ENCODE measurements at places on chromosomes 5 and 9.

DNA sequence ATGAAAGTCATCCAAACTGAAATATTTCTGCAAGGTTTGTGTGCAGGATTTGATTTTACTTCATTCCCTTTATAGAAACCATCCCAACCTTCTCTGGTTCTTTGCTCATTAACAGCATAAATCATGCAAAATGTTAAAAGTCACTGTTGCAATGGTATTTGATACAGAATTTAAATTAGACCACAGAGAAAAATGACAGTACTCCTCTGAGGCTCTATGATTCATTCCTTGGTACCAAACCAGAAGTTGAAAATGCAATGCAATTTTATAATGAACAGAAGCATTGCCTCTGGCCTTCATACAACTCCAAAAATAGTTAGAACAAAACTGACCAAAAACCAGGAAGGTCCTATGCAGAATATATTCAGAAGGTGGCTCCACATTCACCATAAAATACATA lies 607.1 kb downstream of the TLE1 start:
- no peak for DNase-seq

- DNase-seq, result no peak
Measured at GRCh38 chr5:85651731-85652130, 966.0 kb upstream of the COX7C start.

DNA sequence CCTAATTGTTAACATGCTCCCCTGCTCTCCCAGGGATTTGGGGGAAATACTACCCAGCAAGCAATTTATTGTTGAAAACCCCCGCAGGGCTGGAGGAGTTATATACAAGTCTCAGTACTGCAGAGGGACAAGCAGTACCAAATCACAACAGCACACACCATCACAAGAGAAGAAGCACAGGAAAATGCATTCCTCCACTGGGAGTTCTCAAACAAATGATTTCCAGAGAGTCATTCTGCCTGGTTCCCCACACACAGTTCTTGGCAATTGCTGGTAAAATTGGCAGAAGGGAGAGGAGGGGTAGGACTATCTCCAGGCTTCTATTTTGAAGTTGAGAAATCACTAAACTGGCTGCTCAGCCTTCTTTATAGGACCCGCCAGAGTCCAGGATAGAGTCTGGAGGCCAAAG lies 16.8 kb downstream of the SIL1 start:
- no peak for DNase-seq

GRCh38 chr9:126611193-126611591 lies 2.5 kb upstream of the LMX1B start:
- DNase-seq, result no peak

GRCh38 chr9:130682421-130683121 lies 11.0 kb upstream of the EXOSC2 start:
- DNase-seq, result peak; percentile 82

- no peak for DNase-seq
Measured at GRCh38 chr5:54860321-54860720, 125.1 kb downstream of the ESM1 start.

DNA sequence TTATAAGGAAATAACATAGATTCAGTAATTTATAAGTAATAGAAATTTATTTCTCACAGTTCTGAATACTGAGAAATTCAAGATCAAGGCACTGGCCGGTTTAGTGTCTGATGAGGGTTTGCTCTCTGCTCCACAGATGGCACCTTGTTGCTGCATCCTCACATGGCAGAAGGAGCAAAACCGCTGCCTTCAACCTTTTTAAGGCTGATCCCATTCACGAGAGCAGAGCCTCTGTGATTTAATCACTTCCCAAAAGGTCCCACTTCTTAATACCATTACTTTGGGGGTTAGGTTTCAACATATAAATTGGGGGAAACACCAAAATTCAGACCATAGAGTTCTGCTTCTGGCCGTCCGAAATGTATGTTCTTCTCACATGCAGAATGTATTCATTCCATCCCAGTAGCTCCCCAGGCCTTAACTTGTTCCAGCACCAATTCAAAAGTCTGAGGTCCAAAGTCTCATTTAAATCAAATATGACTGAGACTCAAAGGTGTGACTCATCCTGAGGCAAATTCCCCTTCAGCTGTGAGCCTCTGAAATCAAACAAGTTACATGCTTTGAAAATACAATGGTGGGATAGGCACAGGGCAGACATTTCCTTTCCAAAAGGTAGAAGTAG lies 30.6 kb downstream of the BAAT start:
- no peak for DNase-seq

DNA sequence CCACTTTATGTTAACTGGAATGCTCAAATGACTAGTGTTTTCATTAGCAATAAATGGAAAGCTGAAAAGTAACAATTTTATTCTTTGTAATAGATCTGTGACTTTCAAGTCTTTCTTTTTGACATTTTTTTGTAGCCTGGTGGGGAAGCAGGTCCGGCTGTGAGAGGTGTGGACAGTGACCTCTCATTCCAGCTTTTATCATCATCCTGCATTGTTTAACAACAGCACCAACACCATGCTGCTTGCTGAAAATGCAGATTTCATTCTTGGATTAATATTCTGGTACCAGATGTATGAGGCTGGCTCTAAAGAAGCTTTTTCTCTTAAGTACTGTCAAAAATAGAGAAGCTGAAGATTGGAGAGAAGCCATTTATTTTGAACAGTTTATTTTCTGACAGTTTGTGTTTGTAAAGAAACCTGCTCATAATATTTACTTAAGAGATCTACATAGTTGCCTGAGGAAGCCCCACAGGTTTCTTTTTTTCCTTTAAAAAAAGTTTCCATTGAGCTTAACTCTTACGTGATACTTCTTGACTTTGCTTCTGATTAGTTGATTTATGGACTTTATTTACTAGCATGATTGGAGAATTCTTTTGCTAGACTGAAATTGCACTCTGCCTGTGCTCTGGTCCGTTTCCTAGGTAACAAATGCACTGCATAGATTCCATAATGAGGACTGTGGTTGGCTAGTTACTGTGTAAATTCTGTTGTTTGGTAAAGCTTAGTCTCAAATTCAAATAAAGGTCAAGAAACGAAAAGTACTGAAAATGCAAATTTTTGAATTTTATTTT lies 3.4 kb downstream of the KIAA1958 start:
- DNase-seq, result peak; percentile 4

GRCh38 chr5:94288937-94289336 lies 329.5 kb downstream of the KIAA0825 start:
- DNase-seq, result no peak

- no peak for DNase-seq
Measured at GRCh38 chr9:125493384-125493783, 213.6 kb downstream of the MAPKAP1 start.

DNA sequence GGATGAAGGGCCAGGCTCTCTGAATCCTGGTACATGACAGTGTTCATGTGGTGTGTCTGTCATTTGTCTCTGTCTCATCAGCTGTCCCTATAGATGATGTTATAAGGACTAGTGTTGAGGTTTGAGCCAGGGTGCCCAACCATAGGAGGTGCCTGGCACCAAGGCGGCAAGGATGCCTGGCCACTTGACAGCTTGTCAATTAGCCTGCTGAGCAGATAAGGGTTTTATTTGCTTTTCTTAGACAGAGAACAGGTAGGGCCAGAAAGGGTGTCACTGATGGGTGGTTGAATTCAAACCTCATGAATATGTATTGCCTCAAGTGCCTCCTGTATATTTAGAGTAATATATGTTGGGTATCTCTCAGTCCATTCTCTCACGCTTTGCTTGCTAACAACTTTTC lies 30.1 kb upstream of the AUH start:
- DNase-seq, result no peak

GRCh38 chr5:142872217-142872616 lies 102.0 kb downstream of the ARHGAP26 start:
- no peak for DNase-seq

DNA sequence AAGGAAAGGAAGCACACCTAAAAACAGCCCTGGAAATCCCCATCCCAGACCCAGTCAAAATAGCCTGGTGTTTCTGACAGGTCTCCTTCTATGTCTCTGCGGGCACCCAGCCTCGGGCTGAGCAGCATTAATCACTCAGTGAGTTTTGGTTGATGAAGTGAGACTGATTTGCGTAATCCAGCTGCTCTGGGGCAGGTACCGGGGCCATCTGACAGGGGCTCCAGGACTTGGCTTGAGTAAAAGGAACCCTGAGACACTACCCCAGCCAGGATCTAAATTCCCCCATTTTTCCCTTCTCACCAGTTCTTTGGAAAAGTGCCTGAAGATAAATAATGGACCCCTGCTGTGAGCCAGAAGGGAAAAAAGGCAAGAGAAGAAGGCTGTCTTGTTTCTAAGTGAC lies 596 bp downstream of the SLC28A3 start:
- no peak for DNase-seq

DNA sequence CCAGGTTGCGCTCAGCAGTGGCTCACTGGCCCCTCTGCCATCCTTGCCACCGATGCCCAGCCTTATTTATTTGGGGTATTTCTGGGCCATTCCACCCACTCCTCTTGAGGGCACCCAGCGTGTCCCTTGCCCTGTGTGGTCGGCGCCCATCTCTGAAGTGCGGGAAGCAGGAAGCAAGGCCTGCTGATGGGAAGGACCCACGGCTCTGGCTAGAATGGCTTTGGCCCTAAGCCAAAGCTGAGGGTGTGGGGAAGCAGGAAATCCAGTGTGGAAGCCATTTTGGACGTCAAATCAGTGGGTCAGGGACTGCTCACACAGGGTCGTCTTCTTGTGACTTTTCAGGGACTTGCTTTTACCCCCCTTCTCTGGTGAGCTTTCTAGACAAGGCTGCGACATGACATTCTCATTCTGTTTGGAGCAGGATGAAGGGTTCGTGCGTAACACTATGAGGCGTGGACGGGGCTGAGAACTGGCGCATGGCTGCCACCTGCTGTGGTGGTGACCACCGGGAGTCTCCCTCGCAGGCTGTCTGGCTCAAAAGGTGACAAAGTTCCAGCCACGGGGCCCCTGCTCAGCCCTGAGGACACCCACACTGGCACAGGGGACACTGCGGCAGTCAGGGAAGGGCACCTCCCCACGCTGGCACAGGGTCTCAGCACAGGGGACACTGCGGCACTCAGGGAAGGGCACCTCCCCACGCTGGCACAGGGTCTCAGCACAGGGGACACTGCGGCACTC lies 50.7 kb upstream of the NKD2 start:
- DNase-seq, result no peak

DNA sequence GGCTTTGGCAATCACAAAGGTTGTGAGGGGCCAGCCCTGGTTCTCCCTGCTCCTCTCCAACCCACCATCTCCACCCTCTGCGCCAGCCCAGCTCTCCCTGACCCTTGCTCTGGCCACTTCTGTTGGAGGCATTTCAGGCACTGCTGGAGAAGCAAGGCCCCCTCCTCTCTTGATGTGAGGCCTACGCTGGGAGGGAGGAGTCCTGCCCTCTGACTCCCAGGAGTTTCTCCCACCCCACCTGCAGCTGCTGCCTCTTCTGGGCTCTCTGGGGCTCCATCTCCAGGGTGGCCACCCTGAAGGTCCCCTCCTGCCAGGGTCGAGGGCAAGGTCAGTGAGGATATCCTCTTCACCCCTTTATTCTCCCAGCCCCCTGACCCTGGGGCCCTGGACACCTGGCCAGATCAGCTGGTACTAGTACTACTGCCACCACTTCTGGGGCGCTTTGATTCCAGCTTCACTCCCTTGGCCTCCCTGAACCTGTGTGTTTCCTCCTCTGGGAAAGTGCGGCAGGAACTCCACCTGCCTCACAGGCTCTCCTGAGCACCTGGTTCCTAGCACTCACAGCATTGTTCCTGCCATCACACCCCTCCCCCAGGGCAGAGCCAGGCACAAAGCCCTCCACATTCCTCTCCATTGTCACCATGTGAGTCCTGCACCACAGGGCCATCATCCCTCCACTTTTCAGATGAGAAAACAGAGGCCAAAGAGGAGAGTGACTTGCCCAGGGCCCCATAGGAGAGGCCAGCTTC lies 23.8 kb upstream of the TDRD7 start:
- no peak for DNase-seq

Data from NCI-H2081 (cell line).